ENCODE measurements at places on chromosomes 2 and 18. TPM values are rescaled to one million over a fixed set of nuclear protein-coding genes. Genes with fewer than 3 reads are reported as not detected.

CYP27C1 gene
- polyA plus RNA-seq: 12.6 TPM

SPATA3 gene
- polyA plus RNA-seq: not detected

HOXD12 gene
- 0.27 TPM for polyA plus RNA-seq

UCN gene
- 0.79 TPM for polyA plus RNA-seq
